Cortex of kidney (tissue), 1 donor: ENCODE measurements at places on chromosomes 11 and 22.

DNA sequence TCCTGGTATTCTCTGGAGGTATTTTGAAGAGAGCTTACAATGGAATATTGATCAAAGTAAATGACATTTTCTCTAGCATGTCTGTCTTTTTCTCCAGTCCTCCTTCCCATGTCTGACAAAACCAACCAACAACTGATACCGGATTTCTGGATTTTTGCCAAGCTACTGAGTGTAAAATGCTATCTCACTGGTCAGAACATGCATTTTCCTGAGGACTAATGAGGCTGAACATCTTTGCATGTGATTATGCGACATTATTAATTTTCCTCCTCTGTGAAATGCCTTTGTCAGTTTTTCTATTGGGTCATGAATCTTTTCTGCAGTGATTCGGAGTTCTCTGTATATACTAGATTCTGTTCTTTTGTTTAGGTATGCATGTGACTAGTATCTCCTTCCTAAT, 51.4 kb downstream of the CDON start:
- DNase-seq = no peak

DNA sequence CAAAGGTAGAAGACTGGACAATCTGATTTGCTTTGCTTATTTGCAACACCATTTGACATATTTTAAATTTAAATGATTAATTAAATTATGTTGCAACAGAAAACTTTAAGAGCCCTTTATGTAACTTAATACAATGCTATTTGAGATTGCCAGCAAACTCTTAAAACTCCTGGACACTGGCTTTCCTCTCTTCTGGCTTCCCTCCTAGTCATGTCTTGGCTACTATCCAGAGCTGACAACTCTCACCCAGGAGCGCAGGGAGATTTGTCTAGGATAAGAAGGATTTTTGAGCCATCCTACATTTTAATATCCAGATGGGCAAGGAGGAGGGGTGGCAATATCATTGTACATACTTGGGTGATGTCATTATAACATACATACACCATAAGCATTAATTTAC, 134.3 kb downstream of the ELP4 start:
- no peak for DNase-seq

GRCh38 chr11:11577932-11578911, 43.6 kb downstream of the GALNT18 start:
- DNase-seq = no peak

- DNase-seq = no peak
Observed at GRCh38 chr11:68040957-68041591, 2.2 kb downstream of the TCIRG1 start.

- DNase-seq = no peak
Observed at GRCh38 chr22:32887324-32887980, 85.9 kb downstream of the TIMP3 start.

GRCh38 chr11:122069707-122070360, 46.2 kb downstream of the BLID start:
- DNase-seq = no peak

DNA sequence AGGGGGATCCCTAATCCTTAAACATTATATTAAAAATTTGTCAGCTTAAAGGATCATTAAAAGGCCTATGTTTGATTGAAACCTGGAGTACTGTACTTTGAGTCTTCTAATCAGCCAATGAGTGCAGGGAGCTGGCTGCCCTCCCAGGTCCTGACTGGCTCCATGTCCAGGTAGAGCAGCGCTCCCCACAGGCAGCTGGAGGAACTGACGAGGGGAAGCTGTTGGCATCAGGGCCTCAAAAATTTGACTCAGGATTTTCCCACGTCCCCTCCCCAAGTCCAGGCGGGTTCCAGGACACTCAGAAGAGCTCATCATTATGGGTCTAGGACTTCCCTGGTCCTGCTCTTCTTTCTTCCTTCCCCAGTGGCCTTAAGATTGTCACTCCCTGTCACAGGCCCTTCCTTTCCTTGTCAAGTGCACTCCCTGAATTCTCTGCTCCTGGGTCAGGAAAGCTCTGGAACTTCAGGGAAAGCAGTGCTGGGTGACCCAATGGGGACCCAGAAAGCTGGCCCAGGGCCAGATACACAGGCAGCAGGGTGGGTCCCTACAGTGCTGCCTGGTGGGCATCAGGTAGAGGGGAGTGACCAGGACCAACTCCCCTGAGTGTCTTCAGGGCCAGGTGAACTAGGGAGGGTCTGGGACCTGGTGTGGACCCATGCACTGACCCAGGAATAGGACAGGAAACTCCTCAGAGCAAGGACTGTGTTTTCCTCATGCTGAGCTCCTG, 65.5 kb downstream of the GGTLC2 start:
- no peak for DNase-seq

GRCh38 chr11:117822074-117823033, 2.2 kb downstream of the FXYD2 start:
- DNase-seq = no peak

GRCh38 chr11:45544826-45545225, 120.6 kb downstream of the CHST1 start:
- no peak for DNase-seq

- no peak for DNase-seq
Observed at GRCh38 chr11:125375146-125375545, 120.9 kb downstream of the FEZ1 start.

- DNase-seq = no peak
Observed at GRCh38 chr11:96307776-96308140, 35.2 kb downstream of the MAML2 start.

DNA sequence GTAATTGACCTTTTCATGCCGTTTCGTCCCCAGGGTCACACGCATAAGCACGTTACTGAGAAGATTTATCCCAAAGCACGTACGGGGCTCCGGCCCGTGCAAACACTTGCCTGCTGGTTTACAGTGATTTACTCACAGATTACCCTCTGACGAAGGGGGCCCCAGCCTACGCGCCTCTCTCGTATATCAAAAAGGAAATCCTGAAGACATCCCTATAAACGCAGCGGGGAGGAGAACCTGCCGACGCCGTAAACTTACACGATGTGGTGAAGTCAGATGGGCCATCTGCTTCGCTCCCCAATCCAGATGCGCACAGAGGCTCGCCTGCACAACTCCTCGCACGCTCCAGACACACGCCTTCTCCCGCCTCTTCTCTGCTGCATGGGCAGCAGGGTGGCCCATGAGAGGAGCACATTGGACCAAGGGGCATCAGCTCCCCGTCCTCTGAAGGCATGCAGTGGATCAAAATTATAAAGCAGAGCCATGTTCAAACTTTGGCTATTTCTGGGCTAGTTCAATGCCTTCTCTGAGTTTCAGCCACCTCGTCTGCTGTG, 123.6 kb downstream of the MN1 start:
- no peak for DNase-seq

- DNase-seq = no peak
Observed at GRCh38 chr11:42049650-42050049, 590.2 kb upstream of the LRRC4C start.

GRCh38 chr11:31959716-31960115, 131.2 kb upstream of the RCN1 start:
- no peak for DNase-seq

DNA sequence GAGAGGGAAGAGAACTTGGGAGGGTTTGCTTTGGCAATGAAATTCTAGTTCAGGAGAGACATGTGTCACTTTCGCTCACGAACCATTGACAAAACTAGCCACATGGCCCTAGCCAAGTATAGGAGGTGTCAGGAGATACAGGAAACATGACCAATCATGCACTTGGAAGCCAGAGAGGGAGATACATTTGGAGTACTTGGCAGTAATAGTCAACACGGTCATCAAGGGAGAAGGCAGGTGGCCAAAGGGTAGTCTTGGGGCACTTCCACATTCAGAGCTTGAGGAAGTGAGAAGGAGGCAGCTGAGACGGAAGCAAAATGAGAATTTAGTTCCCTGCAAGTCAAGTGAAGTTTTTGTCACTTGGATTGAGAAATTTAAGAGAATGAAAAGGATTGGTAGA, 26.4 kb upstream of the KIRREL3 start:
- no peak for DNase-seq

GRCh38 chr11:117601006-117601708, 195.9 kb downstream of the DSCAML1 start:
- no peak for DNase-seq

DNA sequence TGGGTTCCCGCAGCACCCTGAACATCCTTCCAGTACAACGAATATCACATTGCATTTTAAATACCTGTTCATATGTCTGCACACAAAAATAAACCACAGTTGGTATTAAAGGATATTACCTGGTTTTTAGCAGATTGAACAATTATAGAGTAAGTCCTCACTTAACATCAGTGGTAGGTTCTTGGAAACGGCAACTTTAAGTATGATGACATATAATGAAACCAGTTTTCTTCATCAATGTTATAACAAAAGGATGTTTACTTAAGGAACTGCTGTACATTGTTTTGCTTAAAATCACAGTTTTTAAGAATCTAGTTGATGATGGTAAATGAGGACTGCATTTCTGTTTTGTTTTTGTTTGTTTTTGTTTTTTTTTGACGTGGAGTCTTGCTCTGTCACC, 28.0 kb downstream of the TRIM66 start:
- DNase-seq = no peak

DNA sequence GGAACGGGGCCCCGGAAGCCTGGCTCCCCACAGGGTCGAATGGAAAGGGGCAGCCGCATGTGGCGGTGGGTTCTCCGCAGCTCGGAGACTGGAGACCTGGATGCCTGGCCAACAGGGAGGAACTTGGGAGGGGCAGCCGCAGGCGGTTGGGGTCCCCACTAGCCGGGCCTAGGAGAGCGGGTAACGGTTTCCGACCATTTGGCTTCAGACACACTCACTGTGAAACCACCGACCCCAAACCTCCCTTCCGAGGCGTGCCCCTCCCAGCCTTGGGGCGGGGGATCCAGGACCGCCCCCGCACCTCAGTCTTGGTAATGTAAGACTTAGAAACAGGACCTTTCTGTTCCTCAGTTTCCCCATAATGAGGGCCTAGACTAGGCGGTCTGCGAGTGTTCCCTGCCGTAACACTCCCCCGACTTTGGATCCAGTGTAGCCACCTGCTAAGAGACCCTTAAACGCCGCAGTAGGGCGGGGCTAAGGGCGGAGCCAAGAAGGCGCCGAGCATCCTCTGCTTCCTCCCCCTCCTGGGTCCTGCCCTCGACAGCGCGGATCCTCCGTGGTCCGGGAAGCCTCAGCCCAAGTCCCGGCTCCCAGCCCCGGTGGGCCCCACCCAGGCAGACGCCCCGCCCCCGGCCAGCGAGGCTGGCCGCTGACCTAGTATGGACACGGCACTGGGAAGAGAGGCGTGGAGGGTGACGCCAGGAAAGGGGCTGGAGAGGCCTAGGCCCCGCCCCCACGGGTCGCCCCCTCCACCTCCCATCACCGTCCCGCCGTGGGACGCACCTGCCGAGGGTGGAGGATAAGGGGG, 1.8 kb upstream of the RASGRP2 start:
- no peak for DNase-seq

GRCh38 chr11:20131788-20132666, 28.2 kb downstream of the DBX1 start:
- DNase-seq = no peak

GRCh38 chr11:118060869-118061268, 16.0 kb upstream of the TMPRSS4 start:
- DNase-seq = no peak

DNA sequence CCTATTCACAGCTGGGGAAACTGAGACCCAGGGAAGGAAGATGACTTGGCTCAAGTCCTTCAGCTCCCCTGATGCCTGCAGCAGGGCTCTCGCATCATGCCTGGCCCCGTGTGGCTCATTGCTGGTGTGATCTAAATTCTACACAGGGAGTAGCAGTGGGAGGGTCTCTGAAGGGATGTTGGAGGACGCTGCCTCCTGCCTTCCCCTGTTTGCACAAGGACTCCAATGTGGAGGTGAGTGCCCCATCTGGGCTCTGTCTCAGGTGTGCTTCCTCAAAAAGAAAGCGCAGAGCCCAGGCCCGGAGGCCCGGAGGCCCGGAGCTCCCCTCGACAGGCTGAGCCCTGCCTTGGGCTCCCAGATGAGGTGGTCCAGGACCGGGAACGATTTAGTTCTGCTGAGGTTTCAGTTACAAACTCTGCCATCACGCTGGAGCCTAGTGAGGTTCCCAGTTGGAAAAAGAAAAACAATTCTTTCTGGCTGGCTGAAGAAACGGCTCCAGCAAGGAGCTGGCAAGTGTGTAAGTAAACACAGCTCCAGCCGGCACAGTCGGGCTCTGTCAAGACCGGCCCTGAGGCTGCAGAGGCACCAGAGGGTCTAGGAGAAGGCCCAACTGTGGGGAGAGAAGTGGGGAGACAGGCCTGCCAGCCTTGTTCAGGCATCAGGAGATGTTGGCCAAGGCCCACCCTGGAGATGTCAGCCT, 49.8 kb downstream of the NAT10 start:
- no peak for DNase-seq

- no peak for DNase-seq
Observed at GRCh38 chr11:112548641-112549040, 288.0 kb upstream of the PLET1 start.

GRCh38 chr11:115085461-115086210, 407.3 kb downstream of the NXPE2 start:
- DNase-seq = no peak

- DNase-seq = no peak
Observed at GRCh38 chr11:45654231-45655011, 11.0 kb downstream of the CHST1 start.

DNA sequence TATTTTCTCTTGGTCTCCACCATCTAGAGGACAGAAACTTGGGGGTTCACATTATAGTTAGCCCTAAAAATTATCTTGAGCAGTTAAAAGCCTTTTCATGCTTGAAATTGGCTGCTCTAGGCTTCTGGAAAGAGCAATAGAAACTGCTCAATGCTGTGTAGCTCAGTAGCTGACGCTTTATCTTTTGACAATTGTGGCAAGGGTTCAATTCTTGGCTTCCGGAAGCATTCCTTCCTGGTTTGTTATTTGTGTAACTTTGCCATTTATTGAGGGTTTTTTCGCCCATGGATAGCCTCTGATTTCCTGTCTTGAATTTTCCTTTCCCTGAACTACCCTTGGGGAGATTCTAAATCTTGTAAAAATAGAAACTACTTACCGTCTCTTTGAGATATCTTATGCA, 10.3 kb upstream of the OR56A1 start:
- DNase-seq = no peak

DNA sequence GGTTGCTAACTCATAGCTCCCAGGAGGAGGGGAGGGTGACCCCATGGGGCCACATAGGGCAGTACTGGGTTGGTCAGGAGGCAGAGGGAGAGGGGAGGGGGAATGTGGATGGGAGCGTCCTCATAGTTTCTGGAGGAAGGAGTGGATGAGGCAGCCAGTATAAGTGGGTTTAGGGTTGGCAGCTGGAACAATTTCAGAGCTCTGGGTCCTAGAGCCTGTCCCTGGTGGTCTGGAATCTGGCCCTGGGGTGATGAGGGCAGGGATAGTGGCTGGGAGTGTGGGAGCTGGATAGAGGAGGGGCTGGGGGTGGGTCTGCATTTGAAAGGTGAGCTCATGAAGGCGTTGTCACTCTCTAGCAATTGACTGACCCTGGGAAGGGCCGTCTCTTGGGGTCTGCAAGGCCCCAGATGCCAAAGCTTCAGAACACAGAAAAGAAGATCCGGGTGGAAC, 5.3 kb upstream of the MRGPRG start:
- DNase-seq = no peak

- DNase-seq = no peak
Observed at GRCh38 chr22:50270666-50271394, 650 bp upstream of the MAPK11 start.

DNA sequence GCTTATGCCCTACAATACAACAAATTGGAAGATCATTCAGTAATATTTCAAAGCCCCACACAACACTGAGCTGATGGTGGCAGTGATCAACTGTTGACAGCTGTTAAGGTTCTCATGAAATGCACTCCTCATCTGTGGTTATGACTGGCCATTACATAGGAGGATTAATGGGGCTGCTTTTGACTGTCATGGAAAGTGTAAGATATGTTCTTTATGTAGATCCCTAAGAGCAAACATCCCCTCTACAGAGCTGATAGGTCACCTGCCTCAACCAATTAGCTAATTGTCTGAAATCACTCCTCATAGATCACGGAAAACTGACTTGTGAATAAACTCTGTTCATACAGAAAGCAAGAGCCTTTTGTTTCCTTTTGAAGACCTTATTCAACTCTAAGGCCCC, 78.1 kb downstream of the GAB2 start:
- DNase-seq = no peak
